ENCODE measurements at places on chromosomes 7 and 10.

DNA sequence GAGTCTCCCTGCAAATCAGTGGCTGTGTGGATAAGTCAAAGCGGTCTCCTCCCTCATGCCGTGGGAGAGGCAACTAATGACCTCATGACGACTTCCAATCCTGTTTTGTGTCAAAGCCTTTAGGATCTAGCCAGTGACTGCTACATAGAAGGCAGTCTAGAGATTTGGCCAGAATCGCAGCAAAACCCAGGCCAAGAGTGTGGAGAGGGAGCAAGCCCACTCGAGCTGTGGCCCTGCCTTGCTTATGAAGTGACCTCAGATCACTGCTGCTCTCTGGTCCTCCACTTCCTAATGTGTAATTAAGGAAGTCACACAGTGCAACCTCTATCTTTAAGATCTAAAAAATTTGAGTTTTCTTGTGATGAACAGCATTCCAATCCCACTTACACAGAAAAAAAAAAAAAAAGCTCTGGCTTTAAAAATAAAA is 296.7 kb upstream of the KLF6 start:
- peak; percentile 41 for DNase-seq

DNA sequence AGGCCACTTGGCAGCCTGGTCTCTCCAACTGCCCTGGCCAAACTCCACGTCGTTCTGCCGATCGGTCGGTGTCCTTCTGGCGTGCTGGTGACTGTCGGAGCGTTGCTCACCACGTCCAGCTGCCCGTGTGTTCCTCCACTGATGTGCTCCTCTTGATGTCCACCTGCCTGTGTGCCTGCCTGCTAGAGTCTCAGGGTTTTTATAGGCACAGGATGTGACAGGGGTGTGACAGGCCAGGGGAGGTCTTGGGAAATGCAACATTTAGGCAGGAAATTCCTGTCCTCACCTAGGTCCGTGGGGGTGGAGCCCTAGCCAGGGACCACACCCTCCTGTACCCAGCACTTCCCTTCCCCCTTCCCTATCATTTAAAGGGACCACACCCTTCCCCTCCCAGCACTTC is 25.2 kb upstream of the CFAP46 start:
- DNase-seq = peak; percentile 44

DNA sequence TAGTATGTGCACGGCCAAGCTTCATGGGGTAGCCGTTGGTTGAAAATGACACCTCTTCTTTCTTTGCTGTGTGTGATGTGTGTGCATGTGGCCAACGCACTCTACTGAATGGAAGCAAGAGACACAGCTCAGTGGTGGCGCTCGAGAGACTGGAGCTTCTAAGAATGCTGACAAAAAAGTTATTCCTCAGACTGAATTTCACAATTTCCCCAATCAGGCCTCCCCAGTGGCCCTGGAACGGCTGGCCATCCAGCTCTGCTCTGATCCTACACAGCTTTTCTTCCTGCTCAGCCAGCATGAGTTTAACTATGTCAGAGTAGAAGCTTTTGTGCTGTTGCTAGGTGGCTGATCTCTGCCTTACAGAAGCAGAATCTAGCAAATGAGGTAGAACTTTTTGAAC is 186.7 kb upstream of the PLXDC2 start:
- DNase-seq = peak; percentile 90

- DNase-seq = peak; percentile 45
These were observed 1.1 kb downstream of the FIS1 start for GRCh38 chr7:101243646-101244374.

DNA sequence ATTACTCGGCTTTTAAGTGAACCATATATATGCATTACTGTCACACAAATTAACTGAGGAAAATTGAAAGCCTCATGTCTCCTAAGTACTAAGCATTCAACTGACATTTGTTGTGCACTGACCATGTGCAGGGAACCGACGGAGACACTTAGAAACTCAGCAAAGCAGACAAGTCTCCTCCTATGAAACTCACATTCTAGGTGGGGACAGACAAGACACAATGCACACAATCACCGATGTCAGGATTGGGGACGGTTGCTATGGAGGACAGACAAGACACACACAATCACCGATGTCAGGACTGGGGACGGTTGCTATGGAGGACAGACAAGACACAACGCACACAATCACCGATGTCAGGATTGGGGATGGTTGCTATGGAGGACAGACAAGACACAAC is 134.0 kb downstream of the PTPRN2 start:
- no peak for DNase-seq

- DNase-seq = no peak
These were observed 857 bp downstream of the MEOX2 start for GRCh38 chr7:15685358-15686294.

DNA sequence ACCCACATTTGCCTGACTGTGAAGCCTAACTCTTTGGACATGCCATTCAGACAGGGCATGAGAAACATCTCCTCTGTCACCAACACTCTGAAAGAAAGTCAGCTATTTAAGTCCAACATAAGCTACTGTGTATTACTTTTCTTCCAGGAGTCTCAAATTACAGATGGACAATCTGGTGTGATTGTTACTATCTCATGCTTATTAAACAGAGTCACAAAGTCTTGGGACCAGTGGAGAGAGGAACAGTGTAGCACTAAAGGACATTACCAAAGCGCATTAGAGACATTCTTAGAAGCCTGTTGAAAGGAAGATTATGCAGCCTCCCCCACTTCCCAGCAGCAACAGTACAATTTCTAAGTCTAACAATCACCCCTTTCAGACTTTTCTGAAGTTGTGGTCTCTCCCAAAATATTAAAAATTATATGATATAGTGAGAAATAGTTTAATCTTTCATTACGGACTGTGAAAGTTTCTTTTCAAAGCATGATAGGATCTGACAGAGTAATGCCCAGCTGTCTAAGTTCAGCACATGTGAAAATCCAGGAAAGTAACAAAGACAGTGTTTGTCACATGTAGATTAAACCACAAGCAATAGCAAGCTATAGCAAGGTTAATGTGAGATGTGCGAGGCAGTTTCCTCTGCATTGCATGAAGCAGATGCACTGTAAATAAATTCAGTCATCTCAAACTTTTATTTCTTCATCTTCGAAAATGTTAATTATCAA is 280.9 kb upstream of the FZD8 start:
- no peak for DNase-seq

DNA sequence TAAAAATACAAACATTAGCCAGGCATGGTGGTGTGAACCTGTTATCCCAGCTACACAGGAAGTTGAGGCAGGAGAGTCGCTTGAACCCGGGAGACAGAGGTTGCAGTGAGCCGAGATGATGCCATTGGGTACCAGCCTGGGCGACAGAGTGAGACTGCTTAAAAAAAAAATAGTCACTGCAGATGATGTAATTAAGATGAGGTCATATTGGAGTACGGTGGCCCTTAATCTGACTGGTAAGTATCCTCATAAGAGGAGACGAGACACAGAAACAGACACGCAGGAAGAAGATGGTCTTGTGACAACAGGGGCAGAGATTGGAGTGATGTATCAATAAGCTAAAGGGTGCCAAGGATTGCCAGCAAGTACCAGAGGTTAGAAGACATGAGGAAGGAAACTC is 156.0 kb downstream of the FAM107B start:
- DNase-seq = peak; percentile 76

DNA sequence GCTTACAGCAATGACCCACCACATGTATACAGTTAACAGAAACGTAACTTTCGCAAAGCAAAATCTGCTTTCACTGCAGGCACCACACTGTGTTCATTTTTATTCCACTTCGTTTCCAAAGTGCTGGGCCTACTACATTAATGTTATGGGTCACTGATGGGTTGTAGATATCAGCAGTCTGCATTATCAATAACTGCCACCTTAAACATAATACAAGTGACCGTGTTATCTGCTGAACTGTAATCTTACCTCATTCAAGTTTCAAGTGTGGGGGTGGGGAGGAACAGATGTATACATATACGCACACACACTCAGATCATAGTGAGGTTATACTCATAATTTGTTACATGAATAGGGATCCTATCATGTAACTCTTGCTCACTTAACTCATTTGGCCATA is 21.1 kb downstream of the RNF32 start:
- DNase-seq = no peak

GRCh38 chr10:101091546-101092290 is 29.9 kb downstream of the KAZALD1 start:
- DNase-seq = no peak

DNA sequence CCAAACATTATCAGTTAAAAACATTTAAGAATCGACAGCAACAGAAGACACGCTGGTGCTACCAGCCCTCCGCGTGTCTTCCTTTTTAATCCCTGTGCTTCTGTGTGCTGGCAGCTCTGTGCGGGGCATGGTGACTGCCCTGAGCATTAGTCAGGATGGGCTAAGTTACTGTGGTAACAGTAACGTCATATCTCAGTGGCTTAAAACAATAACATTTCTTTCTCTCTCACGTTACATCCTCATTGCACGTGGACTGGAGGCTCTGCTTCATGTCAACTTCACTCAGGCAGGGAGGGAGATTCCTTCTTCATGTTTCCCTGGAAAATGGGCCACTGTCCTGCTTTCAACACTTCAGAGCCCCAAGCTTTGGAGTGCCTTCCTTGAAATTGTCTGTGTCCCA is 378.5 kb downstream of the CCSER2 start:
- no peak for DNase-seq

DNA sequence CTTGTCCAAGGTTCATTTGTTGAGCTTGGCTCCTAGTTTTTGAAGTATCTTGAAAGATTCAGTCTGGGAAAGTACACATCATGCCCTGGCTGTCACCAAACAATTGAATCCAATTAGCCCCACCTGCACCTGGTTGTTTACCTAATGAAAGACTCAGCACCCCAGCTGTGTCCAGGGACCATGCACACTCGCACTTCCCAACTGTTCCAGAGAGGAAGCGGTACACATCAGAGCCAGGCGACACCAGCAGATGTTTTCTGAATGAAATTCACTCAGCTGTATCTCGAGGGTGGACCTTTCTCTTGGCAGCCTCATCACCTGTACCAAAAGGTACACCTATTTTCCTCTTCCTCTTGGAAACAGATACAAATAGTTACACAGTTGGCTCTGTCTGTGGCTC is 216.4 kb upstream of the LRGUK start:
- DNase-seq = no peak

Measured in inflammatory macrophage (primary cell).